ENCODE measurements at places on chromosomes 6 and 20. TPM values are rescaled to one million over a fixed set of nuclear protein-coding genes. Genes with fewer than 3 reads are reported as not detected.

DNA sequence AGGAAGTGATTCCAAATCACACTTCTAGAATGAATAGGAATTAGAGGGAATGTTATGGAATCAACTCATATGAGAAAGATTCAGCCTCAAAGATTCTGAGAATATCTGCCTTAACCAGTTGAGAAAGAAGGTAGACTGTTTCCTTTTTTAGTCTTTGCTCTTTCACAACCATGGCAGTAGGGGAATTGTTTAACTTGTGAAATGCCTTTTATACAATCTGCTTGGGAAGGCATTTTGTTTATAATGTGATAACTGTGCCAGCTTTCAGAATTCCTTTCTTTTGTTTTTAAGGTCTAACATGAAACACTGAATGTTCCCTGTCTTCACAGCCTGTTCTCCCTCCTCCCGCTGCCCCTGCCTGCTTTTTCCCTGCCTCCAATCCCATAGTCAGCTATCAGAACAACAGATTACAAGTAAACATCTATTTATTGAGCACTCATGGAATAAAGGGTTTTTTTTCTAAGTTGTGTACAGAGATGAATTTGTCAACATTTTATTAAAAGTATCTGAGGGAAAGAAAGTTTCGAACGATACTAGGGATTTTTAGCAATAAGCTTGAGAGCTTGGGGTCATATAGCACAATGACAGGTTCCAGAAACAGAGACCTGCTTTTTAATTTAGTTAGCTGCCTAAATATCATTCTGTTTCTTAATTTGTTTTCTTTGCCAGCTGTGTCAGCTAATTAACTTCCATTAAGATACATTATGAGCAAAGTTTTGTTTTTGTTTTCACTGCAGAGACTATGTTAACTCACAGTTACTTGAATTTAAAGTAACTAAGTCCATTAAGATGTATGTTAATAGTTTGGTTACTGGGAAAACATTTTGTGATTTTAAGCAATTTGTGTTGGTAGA, 28.3 kb upstream of the FBXO30 start:
- no peak for DNase-seq

The SLC32A1 gene
- polyA plus RNA-seq, result not detected

DNA sequence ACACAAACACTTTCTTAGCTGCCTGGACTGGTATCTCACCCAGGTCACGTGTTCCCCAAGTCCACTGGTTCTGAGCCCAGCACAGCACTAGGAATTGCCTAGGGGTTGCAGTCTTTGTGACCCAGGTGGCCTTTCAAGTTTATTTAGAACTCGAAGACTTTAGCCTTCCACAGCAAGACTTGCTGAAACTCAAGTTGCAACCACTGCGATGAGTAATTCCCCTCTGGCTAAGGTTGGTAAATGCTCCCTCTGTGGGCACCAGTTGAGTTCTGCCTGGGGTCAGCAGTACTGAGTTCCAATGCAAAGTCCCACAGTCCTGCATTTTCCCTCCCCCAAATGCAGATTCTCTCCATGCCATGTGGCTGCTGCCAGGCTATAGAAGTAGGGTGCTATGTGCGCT, 77.6 kb upstream of the MOCS1 start:
- DNase-seq, result no peak

DNA sequence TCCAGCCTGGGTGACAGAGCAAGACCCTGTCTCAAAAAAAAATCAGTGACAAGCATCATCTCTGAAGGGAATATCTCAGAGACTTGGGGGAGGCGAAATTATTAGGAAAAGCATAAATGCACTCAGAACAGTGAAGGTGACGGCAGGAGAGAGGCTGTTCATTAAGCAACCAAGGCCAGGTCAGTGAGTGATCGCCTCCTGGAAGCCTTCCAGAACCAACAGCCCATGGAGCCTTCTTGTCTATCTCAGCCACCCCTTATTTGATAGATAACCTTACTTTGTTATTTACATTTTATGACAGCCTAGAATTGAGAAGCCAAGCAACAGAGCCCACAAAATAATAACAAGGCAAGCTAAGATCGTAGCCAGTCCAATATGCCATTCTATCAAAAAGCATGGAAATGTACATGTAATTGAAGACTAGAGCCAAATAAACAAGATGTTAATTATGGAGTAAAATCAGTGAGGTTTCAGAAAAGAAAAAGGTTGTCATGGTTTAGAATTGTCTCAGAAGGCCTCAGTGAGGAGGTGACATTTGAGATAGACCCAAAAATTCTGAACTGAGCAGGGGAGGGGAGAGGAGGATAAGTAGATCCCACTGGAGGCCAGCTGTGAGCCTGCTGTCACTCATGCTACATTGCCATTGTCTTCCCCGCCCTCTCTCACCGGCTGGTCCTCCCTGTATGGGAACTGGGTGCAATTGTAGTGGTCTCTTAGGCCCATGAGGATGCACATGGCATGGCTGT, 17.8 kb downstream of the BNIP5 start:
- no peak for DNase-seq

The VSTM2L gene
- polyA plus RNA-seq, result 2.2 TPM

DNA sequence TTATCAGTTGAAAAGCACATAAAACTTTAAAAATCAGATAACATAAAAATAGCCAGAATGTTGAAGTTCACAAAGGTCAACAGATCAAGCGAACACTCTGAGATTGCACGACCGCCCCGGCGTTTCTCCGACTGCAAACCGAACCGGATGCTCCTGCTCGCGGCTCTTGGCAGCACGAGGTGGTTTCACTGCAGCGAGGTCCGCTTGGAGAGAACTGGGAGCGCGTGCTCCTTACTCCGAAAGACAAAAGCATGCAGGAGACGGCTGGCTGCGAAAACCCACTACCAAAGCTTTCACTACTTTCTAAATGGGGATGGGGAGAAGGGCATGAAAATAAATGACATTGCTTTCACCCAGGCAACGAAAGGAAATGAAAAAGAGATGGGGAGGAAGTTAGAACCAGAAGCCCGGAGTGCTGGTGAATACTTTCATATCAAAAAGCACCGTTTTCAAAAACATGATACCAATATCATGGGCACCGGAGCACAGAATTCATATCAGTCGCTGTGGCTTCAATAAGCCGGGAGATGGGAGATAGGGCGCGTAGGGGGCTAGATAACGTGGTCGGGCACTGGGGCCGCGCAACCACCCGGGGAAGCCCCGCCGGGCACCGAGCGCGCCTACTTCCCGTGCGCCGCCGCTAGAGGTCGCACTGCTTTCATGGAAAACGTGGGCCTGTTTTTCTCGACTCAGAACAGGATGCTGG, 8.3 kb upstream of the ANKRD60 start:
- peak; percentile 83 for DNase-seq

DNA sequence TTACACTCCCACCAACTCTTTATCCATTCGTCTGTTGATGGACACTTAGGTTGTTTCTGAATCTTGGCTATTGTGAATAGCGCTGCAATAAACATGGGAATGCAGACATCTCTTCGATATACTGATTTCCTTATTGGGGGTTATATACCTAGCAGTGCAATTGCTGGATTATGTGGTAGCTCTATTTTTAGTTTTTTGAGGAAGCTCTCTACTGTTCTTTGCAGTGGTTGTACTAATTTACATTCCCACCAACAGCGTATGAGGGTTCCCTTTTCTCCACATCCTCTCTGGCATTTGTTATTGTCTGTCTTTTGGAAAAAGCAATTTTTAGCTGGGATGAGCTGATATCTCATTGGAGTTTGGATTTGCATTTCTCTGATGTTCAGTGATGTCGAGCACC, 4.6 kb upstream of the PFDN4 start:
- DNase-seq, result no peak

DNA sequence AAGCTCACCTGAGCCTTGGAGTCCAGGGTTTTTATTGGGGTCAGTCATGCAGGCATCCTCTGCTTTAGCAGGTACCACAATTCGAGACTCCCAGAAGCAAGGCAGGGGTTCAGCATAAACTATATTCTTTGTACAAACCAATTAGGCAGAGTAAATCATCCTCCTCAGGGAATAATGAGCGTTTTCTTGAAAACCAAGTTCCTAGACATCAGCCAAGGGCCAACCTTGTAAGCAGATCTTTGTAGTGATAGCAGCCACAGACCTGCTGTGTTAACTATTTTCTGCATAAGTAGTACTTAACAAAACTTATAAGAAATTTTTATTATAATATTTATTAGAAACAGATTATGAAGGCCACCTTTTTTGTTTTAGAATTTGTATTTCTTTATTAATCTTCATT, 74.7 kb downstream of the STXBP5 start:
- DNase-seq, result no peak

DNA sequence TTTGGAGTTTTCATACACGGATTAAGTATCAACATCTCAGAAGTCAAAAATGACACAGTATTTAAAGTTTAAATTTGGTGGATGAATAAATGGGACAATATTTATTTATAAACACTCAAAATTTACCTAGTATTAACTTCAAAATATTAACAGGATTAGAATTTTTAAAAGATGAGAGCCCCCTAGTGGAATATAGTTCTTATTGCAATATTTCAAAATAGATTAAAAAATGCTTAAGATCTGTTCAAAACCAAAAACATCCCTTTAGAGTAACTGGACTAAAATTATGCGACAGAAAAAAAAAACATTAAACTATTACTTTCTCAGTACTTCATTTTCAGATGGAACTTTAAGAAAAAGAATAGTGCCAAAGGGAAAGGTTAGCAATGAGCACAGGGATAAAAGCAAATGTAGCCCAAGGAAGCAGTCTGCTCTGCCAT, 56.6 kb downstream of the SNX14 start:
- peak; percentile 18 for DNase-seq

- no peak for DNase-seq
These were observed 3.9 kb upstream of the DSE start for GRCh38 chr6:116366740-116367275.

DNA sequence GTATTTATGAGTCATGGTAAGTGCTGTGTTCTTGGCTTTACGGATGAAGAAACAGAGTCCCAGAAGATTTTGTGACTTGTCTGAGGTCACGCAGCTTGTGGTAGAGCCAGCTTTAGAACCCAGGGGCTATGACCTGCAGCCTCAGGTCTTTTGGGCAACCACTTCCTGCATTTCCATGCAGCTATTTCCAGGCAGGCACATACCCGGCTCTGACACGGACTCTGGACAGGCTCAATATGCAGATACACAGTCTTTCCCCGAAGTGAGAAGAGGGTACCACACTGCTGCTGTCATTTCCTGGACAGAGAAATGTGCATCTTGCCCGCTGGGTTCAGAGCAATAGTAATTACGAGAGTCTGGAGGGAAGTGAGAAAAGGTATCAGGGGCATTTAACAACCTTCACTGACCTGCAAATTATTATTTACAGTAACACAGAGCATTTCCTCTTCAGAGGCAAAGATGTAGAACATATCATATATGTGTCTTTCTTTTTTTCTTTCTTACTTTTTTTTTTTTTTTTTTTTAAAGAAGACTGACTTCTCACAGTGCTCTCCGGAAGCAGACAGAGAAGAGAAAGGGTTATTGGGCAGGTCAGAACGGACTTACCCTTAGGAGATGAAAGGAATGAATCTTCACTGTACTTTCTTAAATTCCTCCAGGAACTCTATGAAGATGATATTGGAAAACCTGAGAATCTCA, 185.1 kb downstream of the CLIC5 start:
- peak; percentile 20 for DNase-seq

DNA sequence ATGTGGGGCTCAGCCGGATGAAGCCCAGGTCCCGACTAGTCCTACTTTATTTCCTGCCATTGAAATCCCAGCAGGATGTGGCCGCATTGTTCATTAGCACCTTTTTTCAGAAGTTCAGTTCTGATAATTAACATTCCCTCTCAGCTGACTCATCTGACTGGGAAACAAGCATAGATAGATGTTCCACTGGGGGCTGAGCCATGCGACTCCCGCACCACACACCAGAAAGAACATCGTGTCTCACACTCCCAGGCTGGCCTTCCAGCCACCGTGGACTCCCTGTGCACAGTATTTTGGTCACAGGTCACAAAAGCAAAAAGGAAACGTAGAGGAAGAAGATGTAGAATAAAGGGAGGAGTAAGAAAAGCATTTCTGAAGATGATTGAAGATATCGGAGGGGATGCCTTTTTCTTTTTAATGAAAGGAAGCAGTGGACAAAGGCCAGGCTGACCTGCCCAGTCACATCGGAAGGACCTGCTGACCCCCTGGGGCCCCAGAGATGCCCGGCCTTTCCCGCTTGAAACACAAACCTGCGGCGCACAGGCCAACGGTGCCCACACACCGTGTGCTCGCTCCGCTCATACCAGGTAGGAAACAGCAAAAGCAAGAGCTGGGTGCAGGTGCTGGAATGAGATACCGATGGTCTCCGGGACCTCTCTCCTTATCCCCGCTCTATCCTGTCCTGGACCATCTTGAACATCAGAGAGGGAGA, 11.8 kb downstream of the RPS6KA2 start:
- no peak for DNase-seq

DNA sequence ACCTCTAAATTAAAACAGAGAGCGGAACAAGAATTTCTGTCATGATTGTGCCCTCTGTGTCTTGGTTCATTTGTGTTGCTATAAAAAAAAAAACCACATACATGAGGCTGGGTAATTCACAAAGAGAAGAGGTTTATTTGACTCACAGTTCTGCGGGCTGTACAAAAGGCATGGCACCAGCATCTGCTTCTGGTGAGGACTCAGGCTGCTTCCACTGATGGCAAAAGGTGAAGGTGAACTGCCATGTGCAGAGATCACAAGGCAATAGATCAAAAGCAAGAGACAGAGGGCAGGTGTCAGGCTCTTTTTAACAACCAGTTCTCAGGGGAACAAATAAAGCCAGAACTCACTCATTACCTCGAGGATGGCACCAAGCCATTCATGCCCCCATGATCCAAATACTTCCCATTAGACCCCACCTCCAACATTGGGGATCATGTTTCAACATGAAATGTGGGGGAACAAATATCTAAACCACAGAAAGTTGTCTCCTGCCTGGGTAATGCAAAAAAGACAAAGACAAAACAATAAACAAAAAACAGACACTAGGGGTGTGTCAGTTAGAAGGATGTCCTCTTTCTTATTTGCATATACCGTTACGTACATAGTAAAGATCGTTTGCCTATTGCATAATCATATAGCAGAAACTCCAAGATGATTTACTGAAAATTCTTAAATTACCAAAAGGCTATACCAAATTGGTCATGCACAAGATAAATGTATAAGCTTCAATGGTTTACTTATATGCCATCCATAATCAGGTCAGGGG, 17.0 kb downstream of the SERPINB9 start:
- no peak for DNase-seq

GRCh38 chr6:23170049-23170448, 600.7 kb downstream of the HDGFL1 start:
- no peak for DNase-seq

The EPPIN gene
- not detected for polyA plus RNA-seq

Data from muscle of leg (tissue), 16 donors.